ENCODE measurements at places on chromosomes 2 and 18. TPM values are rescaled to one million over a fixed set of nuclear protein-coding genes. Genes with fewer than 3 reads are reported as not detected.
A peak's percentile ranks its signal among the peaks of the same experiment; 100 is the strongest.

GRCh38 chr2:109597283-109597682 is 16.5 kb downstream of the SEPTIN10 start:
- DNase-seq = no peak

- no peak for DNase-seq
Observed at GRCh38 chr2:119487434-119488244, 36.6 kb downstream of the SCTR start.

DNA sequence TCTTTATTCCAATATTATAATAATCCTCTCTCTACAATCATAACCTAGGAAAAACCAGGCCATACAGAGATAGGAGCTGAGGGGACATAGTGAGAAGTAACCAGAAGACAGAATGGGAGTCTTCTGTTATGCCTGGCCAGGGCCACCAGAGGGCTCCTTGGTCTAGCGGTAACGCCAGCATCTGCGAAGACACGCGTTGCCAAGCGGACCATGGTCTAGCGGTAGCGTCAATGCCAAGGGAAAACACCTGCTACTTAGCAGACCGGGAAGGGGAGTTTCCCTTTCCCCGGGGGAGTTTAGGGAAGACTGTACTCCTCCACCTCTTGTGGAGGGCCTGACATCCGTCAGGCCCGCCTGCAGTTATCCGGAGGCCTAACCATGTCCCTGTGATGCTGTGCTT is 36.6 kb downstream of the ARL6IP6 start:
- peak; percentile 7 for DNase-seq

GRCh38 chr18:51430538-51430937 is 233.1 kb upstream of the MEX3C start:
- DNase-seq = peak; percentile 78

- no peak for DNase-seq
Observed at GRCh38 chr2:177714704-177715103, 322.1 kb downstream of the AGPS start.

The FN1 gene
- 83.2 TPM for total RNA-seq

DNA sequence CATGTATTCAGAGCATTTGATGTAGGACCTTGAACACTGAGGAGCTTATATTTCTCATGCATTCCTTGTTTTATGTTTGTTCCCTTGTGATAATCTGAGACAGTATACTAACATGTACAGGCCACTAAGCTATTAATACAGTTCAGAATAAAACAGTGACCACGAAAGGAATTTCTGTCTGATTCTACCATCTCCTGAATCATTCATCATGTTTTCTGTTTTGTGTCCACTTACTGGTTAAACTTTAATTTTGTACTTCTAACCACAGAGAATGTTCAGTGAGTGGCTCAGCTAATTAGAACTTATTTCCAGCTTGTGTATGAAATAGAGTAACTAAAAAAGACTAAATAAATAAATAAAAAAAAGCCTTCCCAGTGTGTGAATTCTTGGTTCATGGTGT is 110.4 kb downstream of the LRP1B start:
- DNase-seq = no peak

The TMEM200C gene
- total RNA-seq = under 0.01 TPM

DNA sequence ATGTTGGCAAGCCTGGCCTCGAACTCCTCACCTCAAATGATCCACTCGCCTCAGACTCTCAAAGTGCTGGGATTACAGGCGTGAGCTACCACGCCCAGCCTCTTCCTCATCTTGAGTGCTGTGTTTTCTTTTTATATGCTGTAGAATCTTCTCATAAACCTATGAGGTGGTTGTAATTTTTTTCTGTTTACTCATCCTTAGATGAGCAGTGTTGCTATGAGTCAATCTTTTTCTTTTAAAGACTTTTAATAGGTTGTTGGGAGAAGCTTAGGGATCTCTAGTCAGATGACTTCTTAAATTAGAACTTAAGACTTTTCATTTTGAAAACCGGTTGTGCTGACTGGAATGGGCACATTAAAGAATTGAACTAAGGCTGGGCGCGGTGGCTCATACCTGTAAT is 8.7 kb upstream of the AAK1 start:
- peak; percentile 98 for DNase-seq

GRCh38 chr2:98615481-98615880 is 7.1 kb downstream of the UNC50 start:
- no peak for DNase-seq

DNA sequence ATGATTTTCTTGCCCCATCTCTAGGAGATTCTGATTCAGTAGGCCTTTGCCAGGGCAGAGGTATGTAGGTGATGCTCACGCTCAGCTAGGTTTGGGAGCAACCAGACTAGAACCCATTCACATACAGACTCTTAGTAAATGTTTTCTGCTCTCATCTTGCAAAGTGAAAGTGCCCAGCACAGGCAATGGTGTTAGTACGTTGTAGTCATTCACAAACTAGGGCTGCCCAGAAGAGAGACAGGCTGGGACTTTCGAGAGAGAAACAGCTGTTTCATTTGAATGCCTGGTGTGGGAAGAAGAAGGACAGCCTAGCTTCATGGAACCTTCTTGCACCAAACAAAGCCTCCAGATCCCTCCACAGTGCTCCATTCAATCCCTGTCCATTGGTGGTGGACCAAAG is 19.4 kb downstream of the DDX18 start:
- DNase-seq = no peak

The STPG4 gene
- total RNA-seq = under 0.01 TPM

The GALNT5 gene
- 26.1 TPM for total RNA-seq

DNA sequence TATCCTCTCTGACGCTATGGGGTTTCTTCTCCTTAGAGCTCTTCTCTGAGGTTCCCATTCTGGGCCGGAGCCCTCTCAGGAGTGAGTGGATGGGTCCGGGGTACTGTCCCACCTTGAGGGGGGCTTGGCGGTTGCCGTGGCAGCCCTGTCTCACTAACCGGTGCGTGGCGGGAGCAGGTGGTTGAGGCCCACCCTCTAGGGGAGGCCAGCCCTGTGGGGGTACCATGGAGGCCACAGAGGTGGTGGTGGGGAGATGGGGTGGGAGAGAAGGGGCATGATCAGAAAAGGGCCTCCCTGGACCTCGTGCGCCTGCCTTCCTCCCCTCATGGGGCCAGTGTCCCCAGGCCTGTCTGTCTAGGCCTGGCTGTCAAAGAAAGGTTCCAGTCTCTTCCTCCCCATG is 22.3 kb downstream of the IGFBP5 start:
- no peak for DNase-seq

The TTC21B gene
- 6.9 TPM for total RNA-seq

The POTEJ gene
- not detected for total RNA-seq

- DNase-seq = no peak
Observed at GRCh38 chr2:171210864-171211431, 50.3 kb upstream of the TLK1 start.

GRCh38 chr2:56292951-56293350 is 109.2 kb downstream of the CCDC85A start:
- DNase-seq = no peak

DNA sequence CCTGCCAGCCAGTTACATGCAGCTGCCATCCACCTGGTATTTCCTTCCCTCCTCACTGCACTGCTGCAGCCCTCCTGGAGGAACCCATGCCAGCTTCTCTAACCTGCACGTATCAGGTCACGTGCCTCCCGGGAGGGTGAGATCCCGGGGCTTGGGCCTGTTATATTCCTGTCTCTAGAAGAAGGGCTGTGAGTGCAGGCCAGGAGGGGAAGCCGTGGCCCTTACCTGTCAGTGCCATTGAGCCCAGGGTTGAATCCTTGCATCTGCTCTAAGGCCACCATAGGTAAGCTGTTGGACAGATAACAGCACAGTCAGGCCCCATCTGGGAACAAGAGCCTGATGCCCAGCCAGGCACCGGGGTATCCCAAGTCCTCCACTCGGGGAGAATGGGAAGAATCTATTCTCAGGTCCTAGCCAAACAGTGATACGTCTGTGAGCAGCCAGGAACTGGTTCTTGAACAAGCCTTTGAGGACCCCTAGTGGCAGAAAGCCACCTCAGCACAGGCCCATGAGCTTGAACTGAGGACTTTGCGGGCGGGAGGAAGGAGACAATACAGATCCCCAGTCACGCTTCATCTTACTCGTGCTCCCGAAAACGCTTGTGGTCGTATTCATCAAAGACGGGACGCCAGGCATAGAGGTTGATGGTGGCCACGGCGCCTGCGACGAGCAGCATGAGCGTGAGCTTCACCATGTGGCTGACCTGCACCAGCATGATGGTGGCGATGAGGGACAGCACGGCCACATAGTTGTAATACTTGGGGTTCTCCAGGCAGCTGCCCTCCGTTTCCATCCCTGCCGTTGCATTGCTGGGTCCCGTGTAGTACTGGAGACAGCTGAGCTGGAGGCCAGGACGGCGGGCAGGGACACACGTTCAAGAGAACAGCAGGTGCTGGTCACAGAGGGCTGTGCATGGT is 34.4 kb downstream of the CENPO start:
- peak; percentile 73 for DNase-seq

DNA sequence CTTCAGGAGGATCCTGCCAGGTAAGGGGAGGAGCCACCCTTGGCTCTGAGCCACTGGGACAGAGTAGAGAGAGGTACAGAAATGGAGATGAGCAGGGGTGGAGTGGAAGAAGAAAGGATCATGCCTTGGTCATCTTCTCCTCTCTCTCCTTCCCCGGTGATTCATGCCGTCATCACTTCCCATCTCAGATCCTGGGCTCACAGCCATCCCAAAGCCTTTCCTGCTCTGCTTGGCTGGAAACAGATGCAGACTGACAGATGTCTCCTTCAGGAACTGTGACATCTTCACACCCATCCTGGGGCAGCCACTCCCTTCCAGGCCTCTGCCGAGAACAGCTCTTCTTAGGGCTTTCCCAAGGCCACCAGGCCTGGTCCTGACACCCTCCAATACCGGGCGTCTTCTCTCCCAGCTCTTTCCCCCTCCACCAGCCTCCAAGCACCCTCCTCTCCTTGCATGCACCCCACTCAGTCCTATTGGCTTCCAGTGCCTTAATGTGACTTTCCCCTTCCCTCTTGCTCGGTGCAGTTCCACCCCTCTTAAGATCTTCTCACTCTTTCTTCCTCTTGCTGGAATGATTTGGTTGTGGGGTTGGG is 58.3 kb upstream of the TNP1 start:
- DNase-seq = peak; percentile 84

GRCh38 chr2:118250463-118250862 is 162.2 kb downstream of the INSIG2 start:
- DNase-seq = peak; percentile 78

GRCh38 chr2:231483398-231484329 is 19.4 kb upstream of the NCL start:
- no peak for DNase-seq

The SCN3A gene
- not detected for total RNA-seq

- peak; percentile 51 for DNase-seq
Observed at GRCh38 chr18:76546088-76546435, 51.0 kb upstream of the ZNF516 start.

GRCh38 chr2:85538507-85539360 is at the start of gene MAT2A:
Gene MAT2A (plus strand): TSS chr2:85539168. CDS start chr2:85539288, 120 bp downstream.
- DNase-seq = peak; percentile 61

The CABLES1 gene
- total RNA-seq = 0.13 TPM

- peak; percentile 35 for DNase-seq
Observed at GRCh38 chr2:145402706-145403277, 882.9 kb upstream of the ZEB2 start.

The PRKAG3 gene
- total RNA-seq = not detected

- DNase-seq = no peak
Observed at GRCh38 chr18:11249391-11249790, 100.0 kb upstream of the PIEZO2 start.

- DNase-seq = no peak
Observed at GRCh38 chr18:63109022-63109421, 210.5 kb downstream of the BCL2 start.

The SCN1A gene
- not detected for total RNA-seq

GRCh38 chr2:65227020-65227455 is 593 bp upstream of the ACTR2 start:
- DNase-seq = peak; percentile 31

The ITGB6 gene
- total RNA-seq = 21.1 TPM

The ADCYAP1 gene
- not detected for total RNA-seq

The PIEZO2 gene
- total RNA-seq = under 0.01 TPM

DNA sequence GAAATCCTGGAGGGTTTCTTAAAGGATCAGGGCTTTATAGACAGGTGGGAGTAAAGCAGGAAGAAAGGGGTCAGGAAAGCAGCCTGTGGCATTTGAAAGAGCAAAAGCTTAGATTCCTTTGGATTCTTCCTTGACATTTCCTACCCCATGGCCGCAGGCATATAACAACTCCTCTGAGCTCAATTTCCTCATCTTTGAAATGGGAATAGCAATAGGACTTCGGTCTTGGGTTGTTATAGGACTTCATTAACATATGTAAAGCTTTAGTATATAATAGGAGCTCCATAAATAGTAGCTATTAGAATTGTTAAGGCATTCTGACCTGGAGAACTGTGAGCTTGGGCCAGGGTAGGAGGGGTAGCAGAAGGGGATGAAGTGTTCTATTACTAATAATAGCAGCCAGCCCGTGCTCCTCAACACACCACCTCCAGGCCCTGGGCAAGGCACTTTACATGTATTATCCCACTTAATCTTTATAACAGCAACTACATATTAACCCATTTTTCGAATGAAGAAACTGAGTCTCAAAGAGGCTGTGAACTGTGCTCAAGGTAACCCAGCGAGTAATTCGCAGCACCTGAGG is 10.6 kb downstream of the ZFP36L2 start:
- DNase-seq = no peak

- DNase-seq = no peak
Observed at GRCh38 chr2:231129216-231129615, 4.4 kb upstream of the HTR2B start.

DNA sequence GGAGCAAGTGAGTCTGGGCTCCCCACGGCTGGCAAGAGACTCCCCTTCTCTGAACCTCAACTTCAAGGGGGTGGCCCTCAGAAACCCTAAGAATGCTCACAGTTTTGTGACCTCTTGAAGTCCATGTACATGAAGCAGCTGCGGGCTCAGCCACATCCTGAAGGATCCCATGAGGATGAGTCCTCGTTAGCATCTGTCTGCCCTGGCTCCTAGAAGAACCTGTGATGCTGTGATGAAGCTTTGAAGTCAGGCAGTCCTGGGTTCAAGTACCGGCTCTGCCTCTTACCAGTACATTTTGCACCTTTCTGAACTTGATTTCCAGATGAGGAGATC is 38.1 kb downstream of the SDC1 start:
- no peak for DNase-seq

The ANKRD30BL gene
- not detected for total RNA-seq
